Astrocyte (in vitro differentiated cells and primary cell): ENCODE measurements at places on chromosomes 6 and 20. TPM values are rescaled to one million over a fixed set of nuclear protein-coding genes. Genes with fewer than 3 reads are reported as not detected.
A peak's percentile ranks its signal among the peaks of the same experiment; 100 is the strongest.

The CST7 gene
- 0.25 TPM in 1 of 2 replicates, not detected in the other for total RNA-seq

The TUBB2B gene
- total RNA-seq: 124 and 144 TPM in 2 replicates

The DCBLD1 gene
- total RNA-seq: 36.8 and 44.9 TPM in 2 replicates

The GTSF1L gene
- total RNA-seq: not detected in 2 replicates

The LY6G5C gene
- 2.9 and 3.9 TPM in 2 replicates for total RNA-seq

The EDN1 gene
- 54.8 and 64.4 TPM in 2 replicates for total RNA-seq

The KCNG1 gene
- total RNA-seq: 45.5 and 45.9 TPM in 2 replicates

The SMPDL3A gene
- total RNA-seq: 6.9 and 7.3 TPM in 2 replicates

The TTBK1 gene
- 0.14 TPM in 1 of 2 replicates, not detected in the other for total RNA-seq

DNA sequence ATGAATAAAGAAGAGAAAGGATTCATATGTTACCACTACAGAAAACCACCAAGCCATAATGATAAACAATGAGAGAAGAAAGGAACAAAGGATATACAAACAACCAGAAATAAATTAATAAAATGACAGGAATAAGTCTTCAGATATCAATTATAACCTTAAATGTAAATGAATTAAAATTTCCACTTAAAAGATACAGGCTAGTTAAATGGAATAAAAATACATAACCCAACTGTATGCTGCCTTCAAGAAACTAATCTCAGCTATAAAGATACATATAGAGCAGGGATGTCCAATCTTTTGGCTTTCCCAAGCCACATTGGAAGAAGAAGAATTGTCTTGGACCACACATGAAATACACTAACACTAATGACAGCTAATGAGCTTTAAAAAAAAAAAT lies 135.9 kb upstream of the GJE1 start:
- DNase-seq: no peak

DNA sequence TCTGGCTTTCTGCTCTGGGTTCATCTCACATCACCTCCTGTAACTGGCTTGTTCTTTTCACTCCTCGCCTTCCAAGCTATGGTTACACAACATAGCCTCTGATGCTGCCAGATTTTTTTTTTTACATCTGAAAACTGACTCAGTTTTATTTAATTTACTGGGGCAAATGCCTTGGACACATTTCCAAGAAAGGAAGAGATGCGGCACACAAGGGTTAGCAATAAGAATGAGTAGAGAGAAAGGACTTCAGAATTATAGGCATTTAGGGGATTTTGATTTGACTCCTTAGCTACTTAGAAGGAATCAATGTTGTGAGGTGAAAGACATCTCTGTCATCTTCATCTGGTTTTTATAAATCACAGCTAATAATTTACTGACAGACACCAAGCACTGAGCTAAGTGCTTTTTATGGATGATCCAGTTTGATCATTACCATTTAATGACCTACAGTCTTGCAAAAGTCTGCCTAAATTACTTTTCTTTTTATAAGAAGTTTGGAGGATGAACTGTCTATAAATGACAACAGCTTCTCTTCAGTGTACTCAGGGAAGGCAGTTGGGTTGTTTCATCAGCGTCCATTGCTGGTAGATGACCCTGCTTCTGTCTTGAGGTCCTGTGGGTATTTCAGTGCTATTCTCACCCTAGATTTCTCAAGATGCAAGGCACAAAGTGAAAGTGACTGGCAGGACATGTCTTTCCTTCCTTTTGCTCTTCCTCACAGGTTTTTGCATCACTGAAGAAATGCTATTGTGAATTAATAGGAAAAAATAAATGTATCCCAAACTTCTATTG lies 31.1 kb downstream of the LAMA4 start:
- peak; percentile 90 for DNase-seq

DNA sequence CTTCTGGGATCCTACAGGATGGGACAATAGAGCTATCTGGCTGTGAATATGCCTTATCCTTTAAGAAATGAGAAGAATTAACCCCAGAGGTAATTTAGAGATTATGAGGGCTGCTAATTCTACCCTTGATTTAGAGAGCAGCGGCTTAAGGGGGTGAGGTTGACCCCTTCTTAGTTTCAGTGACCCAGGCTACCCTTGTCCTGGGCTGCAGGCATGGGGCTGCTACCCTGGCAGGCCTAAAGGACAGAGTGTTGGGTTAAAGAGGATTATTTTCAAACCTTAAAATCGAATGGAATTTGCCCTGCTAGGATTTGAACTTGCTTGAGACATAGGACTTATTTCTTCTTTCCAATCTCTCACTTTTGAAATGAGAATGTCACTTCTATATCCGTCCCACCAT lies 1343.4 kb downstream of the HACE1 start:
- DNase-seq: no peak

GRCh38 chr20:54323227-54323734 lies 115.4 kb downstream of the PFDN4 start:
- no peak for DNase-seq

GRCh38 chr6:126826166-126826714 lies 292.2 kb upstream of the RSPO3 start:
- peak; percentile 14 for DNase-seq

DNA sequence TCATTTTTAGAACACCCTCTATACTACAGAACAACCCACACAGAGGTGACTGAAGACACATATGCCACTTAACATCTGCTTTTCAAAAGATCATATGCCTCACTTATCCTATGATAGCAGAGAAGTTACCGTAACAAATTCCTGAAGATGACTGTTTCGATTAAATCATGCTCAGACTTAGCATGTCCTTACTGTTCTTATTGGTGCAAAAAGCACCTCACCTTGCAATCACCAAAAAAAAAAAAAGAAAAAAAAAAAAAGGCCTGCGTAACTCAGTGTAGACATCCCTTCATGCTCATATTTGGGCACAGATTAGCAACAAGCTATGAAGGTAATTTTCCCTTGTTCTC lies 17.7 kb upstream of the DST start:
- DNase-seq: peak; percentile 39

DNA sequence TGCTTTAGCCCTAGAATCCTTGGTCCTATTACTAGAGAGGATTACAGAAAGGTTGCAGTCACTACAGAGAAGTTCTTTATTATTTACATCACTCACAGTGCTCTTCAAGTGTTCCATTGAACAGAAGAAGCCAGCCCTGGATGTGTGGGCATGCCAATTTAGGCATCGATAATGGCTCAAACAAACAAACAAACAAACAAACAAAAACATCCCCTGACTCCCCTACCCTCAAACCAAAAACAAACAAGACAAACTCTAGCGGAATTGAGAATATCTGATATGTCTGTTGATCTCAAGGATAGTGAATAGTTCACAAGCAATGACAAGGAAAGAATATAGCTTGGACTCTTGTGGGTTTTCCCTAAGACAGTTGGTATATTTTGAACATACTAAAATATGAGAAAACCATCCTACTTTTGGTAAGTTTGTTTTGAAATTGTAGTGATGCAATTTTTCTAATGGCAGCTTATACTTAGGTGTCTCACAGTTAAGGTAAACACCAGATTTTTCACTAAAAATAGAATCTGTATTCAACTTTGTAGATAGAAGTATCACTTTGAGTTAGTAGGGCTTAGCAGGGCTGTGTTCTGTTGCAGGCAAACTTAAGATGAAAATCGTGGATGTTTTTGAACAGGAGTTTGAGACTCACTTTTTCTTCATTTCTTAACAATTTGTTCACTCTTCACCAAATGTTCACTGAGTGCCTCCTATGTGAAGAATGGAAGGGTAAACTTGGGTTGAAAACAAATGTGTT lies 92.8 kb upstream of the FAM184A start:
- DNase-seq: no peak

DNA sequence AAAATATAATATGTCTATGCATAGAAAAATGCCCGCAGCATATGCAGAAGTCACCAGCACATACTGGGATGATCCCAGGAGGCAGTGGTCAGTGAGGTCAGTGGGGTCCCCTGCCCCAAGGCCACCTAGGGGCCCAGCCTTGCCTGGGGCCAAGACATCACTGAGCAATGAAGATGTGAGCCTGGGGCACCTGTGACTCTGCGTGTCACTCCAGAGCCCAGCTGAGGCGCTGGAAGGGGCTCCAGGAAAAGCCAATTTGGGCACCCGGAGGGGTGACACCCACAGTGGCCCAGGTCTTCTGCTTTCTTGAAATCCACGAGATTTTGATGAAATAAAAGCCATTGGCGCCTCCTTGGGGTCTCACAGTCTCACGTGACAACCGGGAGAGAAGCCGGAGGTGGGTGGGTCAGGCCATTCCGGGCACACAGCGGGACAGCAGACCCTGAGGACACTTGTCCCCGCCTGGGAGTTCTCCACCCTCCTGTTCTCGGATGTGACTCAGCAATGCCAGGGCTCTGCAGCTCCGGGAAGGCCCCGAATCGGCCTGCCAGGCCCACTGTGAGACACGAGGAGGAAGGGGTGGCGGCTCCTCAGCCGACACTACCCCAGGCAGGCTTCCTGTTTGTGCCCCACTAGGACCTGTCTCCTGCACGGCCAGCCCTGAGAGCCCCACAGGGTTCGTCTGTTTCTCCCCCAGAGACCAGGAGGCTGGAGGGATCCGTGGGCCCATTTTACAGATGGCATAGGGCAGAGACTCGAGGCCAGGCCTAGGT lies 24.4 kb upstream of the SLCO4A1 start:
- DNase-seq: no peak

DNA sequence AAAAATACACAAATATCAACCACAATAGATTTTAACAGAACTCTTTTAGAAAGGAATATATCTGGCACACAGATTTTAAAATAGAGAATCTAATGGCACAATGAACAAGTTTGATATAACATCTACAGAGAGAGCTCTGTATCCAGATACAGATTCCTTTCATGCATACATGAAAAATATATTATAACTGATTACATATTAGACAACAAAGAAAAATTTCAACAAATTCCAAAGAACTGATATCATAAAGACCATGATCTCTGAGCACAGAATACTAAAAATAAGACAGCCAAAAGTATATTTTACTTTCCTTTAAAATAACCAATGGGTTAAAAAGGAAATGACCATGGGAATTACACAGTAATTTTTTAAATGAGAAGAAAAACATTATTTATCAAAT lies 74.1 kb upstream of the MAP7 start:
- DNase-seq: no peak

DNA sequence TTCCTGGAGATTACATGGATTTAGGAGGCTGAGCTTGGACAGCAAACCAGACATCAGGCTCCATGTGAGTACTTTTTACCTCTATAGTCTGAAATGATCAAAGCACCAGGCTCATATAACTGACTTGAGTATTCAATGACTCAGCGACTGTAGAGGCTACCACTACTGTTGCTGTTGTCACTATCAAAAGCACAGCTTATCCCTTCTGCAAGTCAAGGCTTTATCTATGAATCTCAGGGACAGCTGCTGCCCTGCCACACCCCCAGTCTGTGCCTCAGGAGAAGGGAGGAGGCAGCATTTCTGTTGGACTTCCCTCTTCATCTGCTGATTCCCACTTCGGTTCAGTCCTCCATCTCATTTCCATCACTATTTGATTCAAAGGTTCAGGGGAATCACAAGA lies 80.5 kb upstream of the CNR1 start:
- DNase-seq: no peak

- no peak for DNase-seq
Observed at GRCh38 chr20:23251779-23252178, 98.8 kb upstream of the NXT1 start.

- no peak for DNase-seq
Observed at GRCh38 chr6:88565409-88565811, 398.0 kb downstream of the RNGTT start.

GRCh38 chr6:42450477-42451332 lies 1.0 kb downstream of the TRERF1 start:
- DNase-seq: no peak

DNA sequence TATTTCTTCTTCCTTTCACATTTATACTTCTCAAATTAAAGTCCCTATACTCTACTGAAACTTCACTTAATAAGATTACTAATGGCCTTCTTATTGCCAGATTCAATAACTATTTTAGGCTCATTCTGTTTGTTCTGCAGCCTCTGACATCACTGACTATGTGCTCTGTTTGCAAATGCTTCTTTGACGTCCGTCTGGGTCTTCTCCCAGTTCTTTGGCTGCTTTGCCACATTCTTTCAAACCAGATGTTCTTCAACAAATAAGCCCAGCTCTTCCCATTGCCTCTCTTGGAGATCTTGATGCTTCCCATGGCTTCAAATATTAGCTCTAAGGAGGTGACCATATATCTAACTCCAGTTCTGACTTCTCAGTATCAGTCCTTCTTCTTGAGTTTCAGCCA lies 117.4 kb downstream of the BTBD9 start:
- DNase-seq: peak; percentile 66

- DNase-seq: no peak
Observed at GRCh38 chr6:159961528-159961927, 7.4 kb upstream of the IGF2R start.

- peak; percentile 70 for DNase-seq
Observed at GRCh38 chr6:125301435-125302391, at the start of gene HDDC2. Gene HDDC2 (minus strand): TSS chr6:125301967. CDS start chr6:125301932, 35 bp downstream.

GRCh38 chr20:7123457-7123856 lies 356.0 kb downstream of the BMP2 start:
- no peak for DNase-seq

GRCh38 chr6:90294989-90295853 lies 1.4 kb downstream of the BACH2 start:
- DNase-seq: no peak

- DNase-seq: peak; percentile 51
Observed at GRCh38 chr20:6492271-6493055, 275.0 kb upstream of the BMP2 start.

GRCh38 chr6:147958683-147959082 lies 384.0 kb upstream of the SASH1 start:
- DNase-seq: no peak

GRCh38 chr6:168530653-168531071 lies 89.7 kb downstream of the SMOC2 start:
- DNase-seq: no peak

GRCh38 chr6:47044397-47044796 lies 2.3 kb upstream of the ADGRF1 start:
- peak; percentile 76 for DNase-seq

GRCh38 chr20:24809606-24810005 lies 139.5 kb upstream of the CST7 start:
- DNase-seq: no peak

- DNase-seq: no peak
Observed at GRCh38 chr20:20549267-20549612, 163.2 kb downstream of the RALGAPA2 start.

DNA sequence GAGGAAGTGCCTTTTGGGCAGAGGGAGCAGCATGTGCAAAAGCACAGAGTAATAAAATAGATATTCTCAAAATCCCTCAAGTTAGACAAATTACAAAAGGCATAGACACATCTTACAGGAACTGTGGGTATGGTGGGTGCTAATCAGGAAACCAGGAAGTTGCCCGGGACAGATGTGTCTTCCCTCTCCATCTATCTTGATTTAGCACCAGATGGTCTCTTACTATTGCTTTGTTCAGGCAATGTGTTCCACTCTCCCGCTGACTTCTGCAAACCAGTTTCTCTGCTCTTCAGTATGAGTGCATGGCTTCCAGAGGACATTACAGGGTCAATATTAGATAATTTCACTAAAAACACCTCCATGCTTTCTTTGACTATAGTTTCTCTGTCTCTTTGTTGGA lies 13.2 kb downstream of the CITED2 start:
- DNase-seq: no peak
